ENCODE measurements at places on chromosomes 16 and 17. TPM values are rescaled to one million over a fixed set of nuclear protein-coding genes. Genes with fewer than 3 reads are reported as not detected.

DNA sequence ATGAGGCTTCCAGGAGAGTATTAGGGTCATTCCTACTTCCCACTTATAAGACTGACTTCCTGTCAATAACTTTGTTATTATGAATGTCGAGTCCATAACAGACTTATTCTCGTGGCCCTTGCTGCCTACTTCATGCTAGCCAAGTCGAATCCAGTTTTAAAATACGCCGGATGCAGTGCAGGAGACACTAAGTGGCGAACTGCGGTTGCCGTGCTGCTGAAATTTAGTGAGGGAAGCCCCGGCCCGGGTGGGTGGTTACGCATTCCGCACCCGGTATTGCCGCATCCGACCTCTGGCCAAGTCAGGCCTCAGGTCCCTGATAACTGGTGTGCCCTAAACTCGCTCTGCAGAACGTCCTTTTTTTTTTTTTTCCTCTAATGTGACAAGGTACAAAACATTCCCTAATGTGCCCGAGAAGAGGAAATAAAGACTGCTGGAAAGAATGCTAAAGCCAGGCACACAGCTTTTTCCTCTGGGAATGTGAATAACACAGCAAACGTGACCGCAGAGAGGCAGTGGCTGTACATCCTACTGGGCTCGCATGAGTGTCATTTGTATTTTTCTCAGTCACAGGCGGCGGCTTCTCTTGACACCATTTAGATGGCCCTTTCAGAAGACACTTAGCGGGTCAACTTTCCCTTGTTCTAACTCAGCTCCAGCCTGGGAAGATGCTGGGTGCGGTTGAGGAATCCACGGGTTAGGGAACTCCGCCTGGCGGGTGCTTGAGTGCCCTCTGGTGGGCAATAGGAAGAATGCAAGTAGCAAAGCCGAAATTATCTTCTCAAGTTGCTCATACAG lies 7.1 kb upstream of the AKTIP start:
- H3K27me3 ChIP-seq: no peaks in the 10 kb centered on the region
- peak; percentile 70 for DNase-seq

GRCh38 chr17:15886804-15887203 lies 58.1 kb upstream of the ADORA2B start:
- no peaks in the 10 kb centered on the region for H3K36me3 ChIP-seq
- H3K4me3 ChIP-seq: no peak overlapping the region
- DNase-seq: no peak
- H3K4me1 ChIP-seq: peaks cover 21% of the 10 kb centered on the region
- no peaks in the 10 kb centered on the region for H3K27me3 ChIP-seq
- H3K27ac ChIP-seq: no peak overlapping the region

DNA sequence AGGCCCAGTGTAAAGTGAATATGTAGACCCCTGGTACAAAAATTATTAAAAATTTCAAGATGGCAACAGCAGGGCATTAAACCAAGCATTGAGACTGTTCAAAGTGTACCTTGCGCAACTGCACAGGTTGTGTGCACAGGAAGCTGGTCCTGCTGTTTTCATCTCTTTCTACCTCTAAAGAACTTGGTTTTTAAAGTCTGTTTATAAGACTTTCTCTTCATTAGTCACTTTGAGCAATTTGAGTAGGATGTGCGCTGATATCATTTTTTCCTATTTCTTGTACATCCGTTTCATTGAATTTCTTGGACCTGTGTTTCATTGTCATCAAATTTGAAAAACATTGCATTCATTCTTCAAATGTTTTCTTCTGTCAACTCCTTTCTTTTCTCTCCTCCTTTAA lies 16.8 kb upstream of the PMP22 start:
- DNase-seq: no peak
- H3K4me1 ChIP-seq: no peaks in the 10 kb centered on the region
- no peak overlapping the region for H3K27ac ChIP-seq
- H3K36me3 ChIP-seq: no peaks in the 10 kb centered on the region

- H3K4me1 ChIP-seq: no peaks in the 10 kb centered on the region
- DNase-seq: no peak
- no peak overlapping the region for H3K27ac ChIP-seq
- no peak overlapping the region for H3K4me3 ChIP-seq
- H3K27me3 ChIP-seq: no peaks in the 10 kb centered on the region
These were observed 321.8 kb downstream of the WWOX start for GRCh38 chr16:78421181-78421708.

GRCh38 chr16:72568502-72568901 lies 396.5 kb upstream of the PMFBP1 start:
- H3K4me3 ChIP-seq: no peak overlapping the region
- H3K27me3 ChIP-seq: no peaks in the 10 kb centered on the region
- no peak overlapping the region for H3K27ac ChIP-seq
- no peaks in the 10 kb centered on the region for H3K4me1 ChIP-seq
- no peak for DNase-seq

GRCh38 chr16:78269256-78269655 lies 169.8 kb downstream of the WWOX start:
- no peaks in the 10 kb centered on the region for H3K36me3 ChIP-seq
- no peak overlapping the region for H3K4me3 ChIP-seq
- no peaks in the 10 kb centered on the region for H3K4me1 ChIP-seq
- H3K27ac ChIP-seq: no peak overlapping the region

Gene MAPT
- 1.1 TPM for total RNA-seq

- DNase-seq: no peak
- peaks cover 5% of the 10 kb centered on the region for H3K4me1 ChIP-seq
- no peak overlapping the region for H3K27ac ChIP-seq
- no peak overlapping the region for H3K4me3 ChIP-seq
- H3K27me3 ChIP-seq: no peaks in the 10 kb centered on the region
These were observed 40.5 kb upstream of the KLHDC4 start for GRCh38 chr16:87806261-87806640.
